ENCODE measurements at places on chromosomes 5 and 9.
A peak's percentile ranks its signal among the peaks of the same experiment; 100 is the strongest.

- DNase-seq, result no peak
Observed at GRCh38 chr5:93497096-93497495, 83.9 kb downstream of the NR2F1-AS1 start.

DNA sequence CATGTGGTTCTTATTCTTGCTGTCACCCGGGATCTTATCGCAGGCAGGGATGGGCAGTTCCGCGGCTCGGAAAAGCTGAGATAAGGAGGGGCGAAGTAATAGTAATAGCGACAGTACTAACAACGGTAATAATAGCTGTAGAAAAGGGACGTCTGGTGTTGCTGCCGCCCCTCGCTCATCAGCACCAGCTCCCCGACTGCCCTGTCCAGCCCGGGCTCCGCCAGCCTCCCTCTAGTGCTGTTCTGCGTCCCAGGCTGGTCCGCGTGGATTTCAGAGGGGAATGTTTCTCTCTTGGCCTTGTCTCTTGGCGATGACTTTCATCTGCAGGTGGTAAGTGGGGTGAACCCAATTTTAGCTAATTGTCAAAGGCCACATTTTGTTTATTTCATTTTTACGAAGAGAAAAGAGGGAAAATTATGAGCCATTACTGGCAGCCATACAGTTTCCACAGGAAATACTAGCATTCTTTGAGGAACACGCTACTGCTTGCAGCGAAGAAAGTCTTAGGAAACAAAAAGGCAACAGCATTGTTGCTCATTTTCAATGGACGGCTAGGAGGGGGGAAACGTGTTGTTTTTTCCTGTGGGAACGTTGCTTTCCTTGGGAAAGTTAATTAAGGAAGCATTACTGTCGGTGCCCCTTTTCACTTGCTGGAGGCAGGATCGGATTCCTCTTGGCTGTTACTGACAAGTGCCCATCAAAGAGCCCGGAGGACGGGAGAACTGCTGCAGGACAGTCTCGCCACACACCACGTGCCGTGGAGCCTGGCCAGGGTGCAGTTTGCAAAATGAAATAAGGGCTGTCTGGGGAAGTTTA lies 762 bp downstream of the SNCAIP start:
- no peak for DNase-seq

DNA sequence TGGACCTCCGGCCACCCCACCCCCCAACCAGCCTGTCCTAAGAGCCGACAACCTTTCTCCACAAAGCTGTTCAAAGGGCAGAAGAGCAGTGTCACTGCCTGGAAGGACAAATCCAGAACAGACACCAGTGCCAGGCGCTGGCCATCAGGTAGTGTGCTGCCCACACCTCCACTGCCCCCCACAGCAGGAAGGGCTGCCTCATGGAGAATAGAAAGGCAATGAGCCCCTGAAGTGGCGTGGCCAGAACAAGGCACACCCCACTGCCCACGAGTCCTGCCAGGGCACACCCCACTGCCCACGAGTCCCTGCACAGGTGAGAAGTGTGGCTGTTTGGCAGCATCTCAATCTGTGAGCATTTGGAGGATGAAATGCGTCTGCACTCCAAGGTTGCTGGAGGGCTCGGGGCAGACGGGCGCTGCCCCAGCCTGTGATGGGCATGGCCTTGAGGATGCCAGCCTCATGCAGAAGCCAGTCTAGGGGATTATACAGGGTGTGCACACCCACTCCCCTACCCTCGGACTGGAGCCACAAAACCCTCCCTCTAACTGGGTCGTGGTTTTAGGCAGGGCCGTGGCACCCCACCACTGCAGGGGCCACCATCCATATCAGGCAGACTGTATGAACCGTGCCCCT lies 2.3 kb upstream of the SLC9A3 start:
- no peak for DNase-seq

DNA sequence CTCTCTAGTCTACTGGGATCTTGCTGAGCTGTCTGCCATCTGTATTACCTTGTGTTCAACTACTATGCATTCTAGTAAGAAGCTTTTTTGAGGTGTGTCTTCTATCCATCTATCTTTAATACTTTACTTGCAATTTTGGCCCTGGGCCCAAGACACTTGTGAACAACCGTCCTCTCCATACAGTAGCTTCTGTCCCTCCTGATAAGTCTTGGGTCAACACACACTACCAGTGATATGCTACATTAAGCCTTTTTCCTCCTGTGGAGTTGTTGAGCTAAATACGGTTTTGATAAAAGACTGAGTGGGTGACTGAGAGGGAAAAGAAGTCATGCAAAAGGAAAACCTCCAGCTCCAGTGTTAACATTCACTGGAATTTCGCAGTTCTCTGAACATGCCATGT lies 133.3 kb upstream of the PCA3 start:
- no peak for DNase-seq

DNA sequence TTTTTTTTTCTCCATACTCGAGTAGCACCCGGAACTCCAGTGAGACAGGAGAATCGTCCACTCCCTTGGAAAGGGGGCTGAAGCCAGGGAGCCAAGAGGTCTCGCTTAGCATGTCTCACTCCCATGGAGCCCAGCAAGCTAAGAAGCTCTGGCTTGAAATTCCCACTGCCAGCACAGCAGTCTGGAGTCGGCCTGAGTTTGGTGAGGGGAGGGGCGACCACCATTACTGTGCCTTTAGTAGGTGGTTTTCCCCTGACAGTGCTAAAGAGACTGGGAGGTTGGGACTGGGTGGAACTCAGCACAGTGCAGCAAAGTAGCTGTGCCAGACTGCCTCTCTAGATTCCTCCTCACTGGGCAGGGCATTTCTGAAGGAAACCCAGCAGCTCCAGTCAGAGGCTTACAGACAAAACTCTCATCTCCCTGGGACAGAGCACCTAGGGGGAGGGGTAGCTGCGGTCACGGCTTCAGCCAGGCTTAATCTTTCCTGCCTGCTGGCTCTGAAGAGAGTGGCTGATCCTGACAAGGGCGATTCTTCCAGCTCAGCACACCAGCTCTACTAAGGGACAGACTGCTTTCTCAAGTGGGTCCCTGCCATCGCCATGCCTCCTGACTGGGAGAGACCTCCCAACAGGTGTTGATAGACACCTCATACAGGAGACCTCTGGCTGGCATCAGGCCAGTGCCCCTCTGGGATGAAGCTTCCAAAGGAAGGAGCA lies 414.5 kb upstream of the ZNF608 start:
- DNase-seq, result no peak

DNA sequence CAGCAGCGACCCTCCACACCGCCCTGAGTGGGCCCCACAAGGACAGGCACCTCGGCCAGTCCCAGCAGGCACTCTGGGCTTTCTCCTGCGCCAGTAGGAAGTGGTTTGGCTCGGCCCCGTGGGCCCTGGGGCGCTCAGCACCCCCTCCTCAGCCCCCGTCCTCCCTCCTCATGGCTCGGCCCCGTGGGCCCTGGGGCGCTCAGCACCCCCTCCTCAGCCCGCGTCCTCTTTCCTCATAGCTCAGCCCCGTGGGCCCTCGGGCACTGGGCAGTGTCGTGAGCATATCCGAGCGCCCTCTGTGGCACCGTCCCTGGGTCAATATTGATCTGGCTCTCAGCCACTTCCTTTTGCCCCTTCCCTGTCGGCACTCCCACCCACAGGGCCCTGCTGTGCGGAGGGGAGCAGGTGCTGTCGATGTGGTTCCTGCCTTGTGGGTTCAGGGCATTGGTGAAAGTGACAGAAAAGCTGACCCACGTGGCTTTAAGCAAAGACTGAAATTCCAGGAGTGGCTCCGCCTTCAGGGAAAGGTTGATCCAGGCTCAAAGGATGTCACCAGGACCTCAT lies 5.5 kb upstream of the SCGB3A1 start:
- no peak for DNase-seq

DNA sequence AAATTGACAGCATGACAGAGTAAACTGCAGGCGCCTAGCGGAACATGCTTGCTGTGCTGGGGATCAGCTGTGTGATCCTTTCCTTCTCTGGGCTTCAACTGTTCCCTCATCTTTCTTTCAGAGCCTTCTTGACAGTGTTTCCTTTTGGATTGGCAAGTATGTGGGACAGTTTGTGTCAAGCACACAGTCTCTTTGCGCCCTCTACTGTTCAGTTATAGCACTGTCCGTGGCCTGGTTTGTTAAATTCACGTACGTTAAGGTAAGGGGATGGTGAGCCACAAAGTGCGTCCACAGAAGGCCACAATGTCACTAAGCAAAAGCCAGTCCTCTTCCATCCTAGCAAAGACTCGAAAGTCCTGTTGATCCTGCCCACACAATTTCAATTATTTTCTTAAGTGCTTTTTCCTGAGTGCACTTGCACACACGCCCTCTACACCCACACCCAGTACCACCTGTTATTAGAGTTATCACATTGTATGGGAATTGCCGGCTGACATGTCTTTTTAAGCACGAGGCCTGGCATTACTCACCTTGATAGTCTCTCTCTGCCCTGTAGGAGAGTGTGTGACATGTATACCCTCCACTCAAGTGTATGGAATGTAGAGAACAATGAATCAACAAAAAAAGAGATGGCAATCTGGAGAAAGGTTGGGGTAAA lies 22.5 kb upstream of the PTPN3 start:
- DNase-seq, result peak; percentile 54

DNA sequence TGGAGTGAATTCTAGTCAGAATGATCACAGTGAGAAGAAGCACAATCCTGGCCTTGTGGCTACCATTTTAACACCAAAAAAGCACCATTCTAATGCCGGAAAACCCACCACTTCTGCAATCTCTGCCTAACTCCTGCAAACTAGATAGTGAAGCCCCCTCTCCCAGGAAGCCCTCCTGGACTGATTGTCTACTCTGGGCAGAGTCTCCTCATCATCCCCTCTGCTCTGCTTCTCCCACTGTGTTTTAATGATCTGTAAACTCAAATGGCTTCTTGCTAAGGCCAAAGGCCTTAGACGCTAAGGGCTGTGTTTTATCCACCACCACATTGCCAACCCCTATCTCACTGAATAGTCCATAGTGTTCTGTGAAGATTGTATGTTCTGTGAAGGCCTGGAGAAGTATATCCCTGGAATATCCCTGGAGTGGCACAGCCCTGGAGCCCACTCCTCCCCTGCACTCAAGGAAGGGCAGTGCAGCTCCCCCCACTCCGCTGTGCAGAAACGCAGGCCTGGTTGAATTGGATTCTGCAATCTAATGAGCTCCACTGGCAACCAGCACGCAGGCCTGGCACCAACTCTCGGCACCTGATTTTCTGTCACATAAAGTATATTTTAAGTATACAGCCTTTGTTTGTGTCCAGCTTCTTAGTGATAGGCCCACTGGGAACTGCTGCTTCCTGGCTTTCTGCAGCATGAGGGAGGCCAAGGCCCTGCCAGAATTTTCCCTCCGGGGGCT lies 126.3 kb downstream of the ATPSCKMT start:
- DNase-seq, result no peak

- no peak for DNase-seq
Observed at GRCh38 chr5:124743602-124744169, 2.8 kb downstream of the ZNF608 start.

- DNase-seq, result no peak
Observed at GRCh38 chr9:79569814-79570447, 1.8 kb upstream of the TLE4 start.

Data from activated CD4-positive, alpha-beta T cell treated with anti-CD3 and anti-CD28 coated beads, Interleukin-2, amount 10 ng/mL, durations not matched to agents 7 days and 5 days (primary cell).